ENCODE measurements at places on chromosomes 4 and X.
A peak's percentile ranks its signal among the peaks of the same experiment; 100 is the strongest.

GRCh38 chr4:4480205-4480604 lies 61.6 kb downstream of the STX18 start:
- H3K36me3 ChIP-seq = no peaks in the 10 kb centered on the region
- no peak overlapping the region for H3K4me3 ChIP-seq
- no peak for DNase-seq
- H3K27ac ChIP-seq = no peak overlapping the region
- no peaks in the 10 kb centered on the region for H3K4me1 ChIP-seq

GRCh38 chr4:143473334-143474126 lies 40.0 kb upstream of the SMARCA5 start:
- H3K4me1 ChIP-seq = no peaks in the 10 kb centered on the region
- DNase-seq = no peak
- H3K27me3 ChIP-seq = peaks cover 9% of the 10 kb centered on the region
- no peak overlapping the region for H3K4me3 ChIP-seq

DNA sequence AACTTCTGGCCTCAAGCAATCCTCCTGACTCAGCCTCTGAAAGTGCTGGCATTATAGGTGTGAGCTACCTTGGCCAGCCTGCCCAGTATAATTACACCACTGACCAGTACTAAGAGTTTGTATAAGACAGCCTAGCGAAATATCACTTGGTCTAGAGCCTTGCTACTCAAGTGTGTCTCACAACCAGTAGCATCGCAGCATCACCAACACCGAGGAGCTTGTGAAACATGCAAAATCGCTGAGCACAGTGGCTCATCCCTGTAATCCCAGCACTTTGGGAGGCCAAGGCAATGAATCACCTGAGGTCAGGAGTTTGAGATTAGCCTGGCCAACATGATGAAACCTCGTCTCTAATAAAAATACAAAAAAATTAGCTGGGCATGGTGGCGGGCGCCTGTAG lies 102.0 kb upstream of the GATB start:
- H3K4me3 ChIP-seq = no peak overlapping the region
- no peaks in the 10 kb centered on the region for H3K36me3 ChIP-seq
- no peaks in the 10 kb centered on the region for H3K27me3 ChIP-seq
- H3K27ac ChIP-seq = no peak overlapping the region
- DNase-seq = no peak

GRCh38 chr4:1416948-1417260 lies 10.7 kb upstream of the NKX1-1 start:
- peaks cover 42% of the 10 kb centered on the region for H3K27me3 ChIP-seq
- no peak overlapping the region for H3K4me3 ChIP-seq
- H3K4me1 ChIP-seq = peaks cover 4% of the 10 kb centered on the region

- H3K4me1 ChIP-seq = peaks cover 16% of the 10 kb centered on the region
- H3K27ac ChIP-seq = no peak overlapping the region
- H3K4me3 ChIP-seq = no peak overlapping the region
- DNase-seq = no peak
- H3K36me3 ChIP-seq = no peaks in the 10 kb centered on the region
- H3K27me3 ChIP-seq = no peaks in the 10 kb centered on the region
Observed at GRCh38 chr4:10130178-10130888, 13.7 kb upstream of the WDR1 start.

DNA sequence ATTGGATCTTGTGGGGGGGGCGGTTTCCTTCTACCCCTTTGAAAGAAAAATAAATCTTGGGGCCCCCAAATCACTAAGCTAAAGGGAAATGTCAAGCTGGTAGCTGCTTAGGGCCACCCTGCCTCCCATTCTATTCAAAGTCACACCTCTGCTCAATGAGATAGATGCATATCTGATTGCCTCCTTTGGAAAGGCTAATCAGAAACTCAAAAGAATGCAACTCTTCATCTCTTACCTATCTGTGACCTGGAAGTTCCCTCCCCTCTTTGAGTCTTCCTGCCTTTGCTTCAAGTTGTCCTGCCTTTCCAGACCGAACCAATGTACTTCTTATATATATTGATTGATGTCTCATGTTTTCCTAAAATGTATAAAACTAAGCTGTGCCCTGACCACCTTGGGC lies 7.0 kb downstream of the C4orf51 start:
- DNase-seq = no peak
- H3K4me3 ChIP-seq = no peak overlapping the region
- H3K27me3 ChIP-seq = peaks cover 12% of the 10 kb centered on the region
- H3K36me3 ChIP-seq = no peaks in the 10 kb centered on the region
- H3K4me1 ChIP-seq = no peaks in the 10 kb centered on the region
- H3K27ac ChIP-seq = no peak overlapping the region

GRCh38 chr4:80124246-80125211 lies 51.5 kb upstream of the ANTXR2 start:
- peak overlapping the region; percentile 50 for H3K4me3 ChIP-seq
- DNase-seq = no peak
- H3K36me3 ChIP-seq = no peaks in the 10 kb centered on the region
- peaks cover 58% of the 10 kb centered on the region for H3K4me1 ChIP-seq
- peak overlapping the region; percentile 86 for H3K27ac ChIP-seq

GRCh38 chrX:28787206-28787605 lies 200.0 kb downstream of the IL1RAPL1 start:
- no peak overlapping the region for H3K4me3 ChIP-seq
- DNase-seq = no peak
- H3K27ac ChIP-seq = no peak overlapping the region

DNA sequence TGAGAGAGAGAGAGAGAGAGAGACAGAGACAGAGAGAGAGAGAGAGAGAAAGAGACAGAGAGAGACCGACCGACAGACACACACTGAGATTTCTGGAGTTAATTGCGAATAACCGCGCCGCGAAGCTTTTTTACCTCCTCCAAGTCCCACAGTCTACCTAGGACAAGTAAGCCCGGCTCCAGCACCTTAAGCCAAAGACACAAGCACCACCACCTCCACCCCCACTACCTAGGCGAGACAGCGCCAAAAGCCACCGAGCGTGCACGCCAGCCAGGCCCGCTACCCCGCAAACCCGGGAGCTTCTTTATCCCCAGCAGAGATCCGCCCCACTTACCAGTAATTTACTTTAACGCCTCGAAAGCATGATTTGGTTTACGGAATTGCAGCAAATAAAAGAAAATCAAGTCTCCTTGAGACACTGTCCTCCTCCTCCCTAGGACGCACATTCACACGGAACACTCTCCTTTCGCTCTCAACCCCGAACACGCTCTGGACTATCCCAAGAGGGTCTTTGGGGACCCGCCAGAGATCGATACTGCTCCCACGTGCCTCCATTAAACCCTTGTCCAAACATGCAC lies 649.6 kb upstream of the DIPK2B start:
- H3K4me3 ChIP-seq = peak overlapping the region; percentile 97
- peaks cover 34% of the 10 kb centered on the region for H3K36me3 ChIP-seq
- H3K4me1 ChIP-seq = peaks cover 54% of the 10 kb centered on the region
- peak; percentile 14 for DNase-seq
- no peaks in the 10 kb centered on the region for H3K27me3 ChIP-seq
- peak overlapping the region; percentile 93 for H3K27ac ChIP-seq

GRCh38 chr4:189785257-189785656 lies 155.4 kb upstream of the FRG1 start:
- H3K4me1 ChIP-seq = no peaks in the 10 kb centered on the region
- peaks cover 2% of the 10 kb centered on the region for H3K27me3 ChIP-seq
- H3K27ac ChIP-seq = no peak overlapping the region
- H3K4me3 ChIP-seq = no peak overlapping the region
- no peaks in the 10 kb centered on the region for H3K36me3 ChIP-seq

- peaks cover 8% of the 10 kb centered on the region for H3K27me3 ChIP-seq
- no peaks in the 10 kb centered on the region for H3K36me3 ChIP-seq
- no peak for DNase-seq
- H3K27ac ChIP-seq = no peak overlapping the region
- no peak overlapping the region for H3K4me3 ChIP-seq
Observed at GRCh38 chr4:76802236-76803021, 95.5 kb downstream of the SOWAHB start.

DNA sequence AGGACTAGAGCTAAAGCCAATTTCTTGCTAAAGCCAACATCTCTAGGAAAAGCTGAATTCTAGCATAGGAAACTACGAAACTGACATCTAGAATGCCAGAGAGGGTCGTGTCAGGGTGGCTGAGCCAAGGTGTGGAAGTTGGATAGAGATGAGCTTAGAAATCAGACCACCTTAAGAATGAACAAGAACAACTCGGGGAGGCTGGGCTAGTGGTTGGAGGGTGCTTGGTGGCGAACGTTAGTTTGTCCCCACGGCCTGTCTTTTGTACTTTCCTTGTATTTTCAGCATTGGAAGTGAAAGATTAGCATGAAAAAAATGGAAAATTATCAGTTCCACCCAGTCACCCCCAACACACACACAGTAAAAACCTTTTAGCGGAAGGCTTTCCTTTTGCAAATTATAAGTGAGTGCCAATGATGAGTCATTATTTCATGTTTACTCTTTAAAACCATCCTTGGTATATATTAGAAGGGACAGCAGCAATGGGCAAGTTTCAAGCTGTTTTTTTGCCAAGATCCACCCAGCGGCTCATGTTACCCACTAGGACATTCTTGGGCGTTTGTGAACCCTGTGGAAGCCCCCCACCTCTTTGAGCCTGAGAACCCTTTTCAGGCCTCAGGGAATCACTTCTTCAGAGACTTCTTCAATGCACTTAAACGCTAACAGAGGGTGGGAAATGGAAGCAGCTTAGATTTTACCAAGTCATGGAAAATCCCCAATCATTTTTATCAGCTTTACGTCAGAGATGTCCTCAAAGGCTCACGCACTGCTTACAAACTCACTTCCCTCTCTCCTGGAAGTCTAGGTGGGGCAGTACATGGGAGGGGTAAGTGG lies 4.9 kb upstream of the PPEF1 start:
- no peak for DNase-seq
- no peaks in the 10 kb centered on the region for H3K27me3 ChIP-seq
- H3K4me1 ChIP-seq = peaks cover 1% of the 10 kb centered on the region
- H3K27ac ChIP-seq = no peak overlapping the region

DNA sequence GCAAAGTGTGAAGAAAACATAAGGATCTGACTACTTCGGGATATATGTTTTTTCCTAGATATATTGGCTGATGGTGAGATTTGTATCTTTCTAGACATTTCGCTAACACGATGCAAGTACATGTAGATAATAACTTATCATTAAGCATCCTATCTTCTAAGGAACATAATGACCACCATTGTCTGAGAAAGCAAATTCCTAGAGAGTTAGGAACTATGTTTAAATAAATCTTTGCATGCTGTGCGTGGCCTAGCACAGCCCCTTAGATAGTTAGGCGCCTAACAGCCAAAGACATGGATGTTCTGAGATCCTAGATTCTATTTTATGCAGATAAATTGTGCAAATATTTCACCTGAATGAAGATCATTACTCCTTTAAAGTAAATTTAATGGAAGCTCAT lies 3.0 kb downstream of the COL4A6 start:
- no peak overlapping the region for H3K27ac ChIP-seq
- no peaks in the 10 kb centered on the region for H3K36me3 ChIP-seq
- no peak for DNase-seq
- peaks cover 14% of the 10 kb centered on the region for H3K27me3 ChIP-seq
- H3K4me3 ChIP-seq = no peak overlapping the region
- H3K4me1 ChIP-seq = no peaks in the 10 kb centered on the region

- H3K4me3 ChIP-seq = no peak overlapping the region
- H3K27ac ChIP-seq = no peak overlapping the region
- no peaks in the 10 kb centered on the region for H3K27me3 ChIP-seq
- peaks cover 4% of the 10 kb centered on the region for H3K4me1 ChIP-seq
Observed at GRCh38 chr4:147820975-147821374, 89.1 kb downstream of the ARHGAP10 start.

DNA sequence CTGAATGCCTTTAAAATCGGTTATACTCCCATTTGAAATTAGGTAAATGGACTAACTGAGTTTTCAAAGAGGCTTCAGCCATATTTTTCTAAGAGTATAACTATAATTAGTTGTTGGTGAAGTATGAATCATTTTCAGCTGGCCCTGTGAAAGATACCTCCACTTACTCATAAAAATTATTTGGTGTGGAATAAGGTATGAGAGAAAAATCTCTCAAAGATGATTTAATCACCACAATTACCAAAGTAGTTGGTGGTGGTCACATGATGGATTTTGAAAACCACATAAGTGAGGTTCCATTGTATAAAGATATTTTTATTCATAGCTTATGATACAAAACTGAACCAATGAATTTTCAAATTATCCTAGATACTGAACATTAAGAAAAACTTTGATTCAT lies 9.0 kb upstream of the KLHL2 start:
- H3K27ac ChIP-seq = no peak overlapping the region
- H3K4me3 ChIP-seq = no peak overlapping the region
- no peaks in the 10 kb centered on the region for H3K36me3 ChIP-seq
- peaks cover 22% of the 10 kb centered on the region for H3K4me1 ChIP-seq
- DNase-seq = no peak
- no peaks in the 10 kb centered on the region for H3K27me3 ChIP-seq

GRCh38 chrX:30373479-30373878 lies 64.3 kb upstream of the NR0B1 start:
- no peak overlapping the region for H3K4me3 ChIP-seq
- no peak overlapping the region for H3K27ac ChIP-seq
- no peaks in the 10 kb centered on the region for H3K36me3 ChIP-seq
- H3K27me3 ChIP-seq = no peaks in the 10 kb centered on the region

GRCh38 chr4:66628146-66628545 lies 917.2 kb downstream of the CENPC start:
- no peaks in the 10 kb centered on the region for H3K27me3 ChIP-seq
- no peaks in the 10 kb centered on the region for H3K4me1 ChIP-seq
- H3K27ac ChIP-seq = no peak overlapping the region
- DNase-seq = no peak
- no peak overlapping the region for H3K4me3 ChIP-seq

GRCh38 chr4:6754481-6755087 lies 27.9 kb upstream of the KIAA0232 start:
- H3K4me3 ChIP-seq = no peak overlapping the region
- H3K4me1 ChIP-seq = peaks cover 12% of the 10 kb centered on the region
- H3K36me3 ChIP-seq = no peaks in the 10 kb centered on the region
- no peaks in the 10 kb centered on the region for H3K27me3 ChIP-seq
- no peak for DNase-seq

GRCh38 chrX:39258331-39258730 lies 457.1 kb downstream of the MID1IP1 start:
- no peak overlapping the region for H3K4me3 ChIP-seq
- H3K4me1 ChIP-seq = peaks cover 40% of the 10 kb centered on the region
- DNase-seq = no peak
- no peak overlapping the region for H3K27ac ChIP-seq

DNA sequence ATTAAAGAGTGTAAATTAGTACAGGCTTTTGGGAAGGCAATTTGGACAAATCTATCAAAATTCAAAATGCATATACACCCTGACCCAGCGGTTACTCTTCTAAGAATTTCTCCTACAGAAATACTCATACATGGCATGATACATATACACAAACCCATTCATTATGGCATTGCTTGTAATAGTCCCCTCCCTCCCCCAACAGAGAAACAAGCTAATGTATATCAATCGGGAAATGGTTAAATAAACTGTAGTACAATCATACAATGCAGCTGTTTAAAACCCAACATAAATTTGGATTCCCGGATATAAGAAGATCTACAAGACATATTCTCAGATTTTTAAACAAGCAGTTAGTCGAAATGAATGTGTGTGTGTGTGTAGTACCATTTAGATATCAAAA lies 808 bp downstream of the HUWE1 start:
- peak overlapping the region; percentile 85 for H3K27ac ChIP-seq
- peaks cover 21% of the 10 kb centered on the region for H3K36me3 ChIP-seq

All from activated naive CD8-positive, alpha-beta T cell treated with anti-CD3 and anti-CD28 coated beads, Interleukin-2, amount 50 U/mL, for 24 hours (primary cell).